CD4-positive, alpha-beta T cell treated with Interleukin-21 for 1 hour (primary cell): ENCODE measurements at places on chromosomes 7 and 10.

DNA sequence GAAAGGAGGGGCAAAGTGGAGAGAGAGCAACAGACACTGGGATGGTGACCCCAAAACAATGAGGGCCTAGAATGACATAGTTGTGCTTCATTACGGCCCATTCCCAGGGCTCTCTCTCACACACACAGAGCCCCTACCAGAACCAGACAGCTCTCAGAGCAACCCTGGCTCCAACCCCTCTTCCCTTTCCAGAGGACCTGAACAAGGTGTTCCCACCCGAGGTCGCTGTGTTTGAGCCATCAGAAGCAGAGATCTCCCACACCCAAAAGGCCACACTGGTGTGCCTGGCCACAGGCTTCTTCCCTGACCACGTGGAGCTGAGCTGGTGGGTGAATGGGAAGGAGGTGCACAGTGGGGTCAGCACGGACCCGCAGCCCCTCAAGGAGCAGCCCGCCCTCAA, 20.7 kb downstream of the PRSS2 start:
- DNase-seq: peak; percentile 19

GRCh38 chr7:134720091-134720935, 59.1 kb upstream of the CALD1 start:
- no peak for DNase-seq

- no peak for DNase-seq
Measured at GRCh38 chr7:1939434-1940401, 269.6 kb downstream of the ELFN1 start.

GRCh38 chr7:155097338-155097737, 27.2 kb downstream of the HTR5A start:
- no peak for DNase-seq

DNA sequence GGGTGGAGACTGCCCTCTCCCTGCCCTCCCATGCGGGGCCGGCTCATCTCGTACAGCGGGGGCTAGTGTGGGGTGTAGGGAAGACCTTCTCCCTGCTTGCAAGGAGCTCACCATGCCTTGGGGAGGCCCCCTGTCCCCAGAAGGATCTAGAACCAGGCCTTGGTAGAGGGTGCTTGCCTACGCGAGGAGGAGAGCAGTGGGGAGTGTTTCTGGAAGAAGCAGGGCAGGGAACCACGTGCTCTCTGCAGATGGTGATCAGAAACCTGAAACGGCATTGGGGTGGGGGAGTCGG, 2.7 kb downstream of the MAFK start:
- DNase-seq: no peak

GRCh38 chr10:114911052-114911711, 26.8 kb upstream of the TRUB1 start:
- no peak for DNase-seq

GRCh38 chr7:116984917-116985316, 31.6 kb downstream of the ST7 start:
- peak; percentile 54 for DNase-seq

GRCh38 chr7:30459591-30460245, 18.9 kb downstream of the NOD1 start:
- no peak for DNase-seq

DNA sequence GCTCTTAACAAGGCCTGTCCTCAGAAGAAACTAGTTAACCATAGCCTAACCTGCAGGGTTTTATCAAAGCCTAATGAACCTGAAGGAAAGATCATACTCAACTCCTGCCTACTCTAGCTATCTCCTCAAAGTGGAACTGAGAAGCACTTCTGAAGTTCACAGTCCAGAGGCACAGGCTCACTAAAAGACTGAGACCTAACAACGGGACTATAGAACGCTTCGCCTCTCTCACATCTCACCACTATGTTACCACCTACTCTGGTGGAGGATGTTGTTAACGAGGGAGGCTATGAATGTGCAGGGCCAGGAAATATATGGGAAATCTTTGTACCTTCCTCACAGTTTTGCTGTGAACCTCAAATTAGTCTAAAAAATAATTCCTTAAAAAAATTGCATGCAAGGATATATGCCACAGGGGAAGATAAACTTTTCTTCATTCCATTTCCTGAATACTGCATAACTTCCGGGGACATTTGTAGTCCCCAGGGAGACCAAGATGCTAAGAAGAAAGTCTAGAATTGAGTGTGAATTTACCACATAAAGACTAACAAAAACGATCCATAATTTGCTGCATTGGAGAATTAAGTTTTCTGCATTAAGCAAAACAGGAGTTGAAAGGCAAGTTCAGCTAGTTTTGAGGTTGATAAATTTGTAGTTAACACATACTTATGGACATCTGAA, 21.6 kb downstream of the LIPJ start:
- DNase-seq: no peak

DNA sequence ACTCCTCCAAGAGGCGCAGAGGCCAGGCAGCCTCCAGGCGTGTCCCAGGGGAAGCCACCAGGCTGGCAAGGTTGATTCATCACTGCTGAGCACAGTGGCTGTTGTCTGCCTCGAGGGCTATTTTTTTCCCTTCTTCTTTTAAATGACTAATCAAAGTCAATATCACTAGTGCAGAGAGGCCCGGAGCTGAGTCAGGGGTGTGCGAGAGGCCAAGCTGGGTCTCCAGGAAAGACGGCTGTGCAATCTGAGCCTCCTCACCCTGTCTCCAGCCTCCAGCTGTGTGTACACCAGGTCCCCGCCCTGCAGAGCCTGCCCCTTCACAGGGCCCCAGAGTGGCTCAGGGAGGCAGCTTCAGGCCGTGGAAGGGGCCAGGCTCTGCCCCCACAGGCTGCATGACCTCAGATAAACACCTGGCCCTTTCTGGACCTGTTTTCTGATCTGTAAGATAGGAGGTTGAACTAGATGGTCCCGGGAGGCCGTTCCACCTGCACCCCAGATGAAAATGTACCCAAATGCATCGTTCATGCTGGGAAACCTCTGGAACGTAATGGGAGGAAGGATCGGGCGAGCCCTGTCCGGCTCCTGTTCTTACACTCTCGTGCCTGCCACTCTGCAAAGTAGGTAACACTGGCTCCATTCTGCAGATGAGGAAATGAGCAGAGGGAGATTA, 3.7 kb downstream of the STX1A start:
- no peak for DNase-seq

DNA sequence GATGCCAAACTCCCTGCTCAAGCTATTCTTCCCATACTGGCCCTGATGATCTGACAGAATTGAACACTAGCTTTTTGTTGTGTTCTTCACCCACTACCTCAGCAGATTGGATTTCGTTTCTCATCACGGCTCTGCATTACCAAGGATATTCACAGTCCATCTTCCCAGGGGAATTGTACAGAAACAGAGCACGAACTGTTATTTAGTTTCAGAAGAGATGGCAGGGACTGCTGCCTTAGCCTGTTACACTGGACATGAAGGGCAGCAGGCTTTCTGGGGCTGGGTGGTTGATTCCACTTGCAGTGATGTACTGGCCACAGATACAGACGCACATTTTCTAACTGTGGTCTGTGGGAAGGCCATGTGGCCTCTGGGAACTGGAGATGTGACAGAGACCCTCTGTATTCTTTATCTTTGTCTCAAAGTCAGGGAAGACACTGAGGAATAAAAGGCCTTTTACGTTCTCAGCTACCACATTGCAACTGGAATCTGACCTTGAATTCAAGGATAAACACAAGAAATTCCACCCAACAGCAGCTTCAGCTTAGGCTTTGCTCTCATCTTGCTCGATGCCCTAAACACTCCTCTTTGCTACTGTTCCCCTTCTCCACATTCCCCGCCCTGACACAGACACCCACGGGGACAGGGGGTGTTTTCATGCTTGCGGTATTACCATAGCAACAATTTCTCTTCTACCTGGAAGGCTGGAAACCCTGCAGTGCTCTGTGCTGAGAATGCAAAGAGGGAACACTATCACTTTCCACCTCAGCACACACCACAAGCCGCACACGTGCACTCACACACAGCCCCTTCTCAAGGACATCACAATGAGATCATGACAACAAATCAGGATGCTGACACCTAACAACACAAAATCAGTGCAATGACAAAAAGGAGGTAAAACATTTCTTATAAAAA, 81.7 kb downstream of the RNF216 start:
- peak; percentile 86 for DNase-seq

DNA sequence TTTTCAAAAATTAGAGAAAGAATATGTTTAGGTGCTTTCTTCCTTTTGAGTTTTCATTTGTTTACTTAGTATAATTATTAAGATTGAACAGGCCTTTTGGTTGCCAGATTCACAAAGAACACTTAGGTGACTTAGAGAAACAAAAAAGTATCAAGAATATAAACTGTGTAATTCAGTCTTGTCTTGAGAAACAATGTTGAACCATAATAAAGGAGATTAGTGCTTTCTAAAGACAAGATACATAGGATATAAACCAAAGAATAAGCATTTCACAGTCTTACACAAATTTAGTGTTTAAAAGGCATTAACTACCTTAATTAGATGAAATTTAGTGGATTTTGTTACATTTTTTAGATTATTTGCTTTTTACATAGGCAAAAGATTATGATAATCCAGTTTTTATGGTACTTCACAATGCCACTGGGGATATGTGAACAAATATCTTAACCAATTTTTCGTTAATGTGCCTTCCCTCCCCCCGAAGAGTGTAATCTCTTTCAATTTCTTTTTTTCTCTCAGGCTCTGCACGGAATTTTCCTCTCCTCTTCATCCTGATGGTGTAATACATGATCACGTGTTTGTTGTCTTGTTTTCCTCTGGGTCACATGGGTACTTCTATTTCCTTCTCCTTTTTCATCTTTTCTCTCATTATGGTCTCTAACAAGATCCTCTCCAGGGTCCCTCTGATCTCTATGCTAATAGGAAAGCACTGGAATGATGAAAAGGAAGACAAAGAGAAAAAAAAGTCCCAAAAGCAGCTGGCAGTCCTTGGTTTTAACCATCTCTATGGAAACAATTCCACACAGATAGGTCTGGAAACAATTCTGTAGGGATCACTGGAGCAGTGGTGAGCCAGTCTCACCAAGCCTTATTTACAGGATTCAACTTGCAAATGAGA, 3.7 kb upstream of the HNRNPH3 start:
- no peak for DNase-seq

DNA sequence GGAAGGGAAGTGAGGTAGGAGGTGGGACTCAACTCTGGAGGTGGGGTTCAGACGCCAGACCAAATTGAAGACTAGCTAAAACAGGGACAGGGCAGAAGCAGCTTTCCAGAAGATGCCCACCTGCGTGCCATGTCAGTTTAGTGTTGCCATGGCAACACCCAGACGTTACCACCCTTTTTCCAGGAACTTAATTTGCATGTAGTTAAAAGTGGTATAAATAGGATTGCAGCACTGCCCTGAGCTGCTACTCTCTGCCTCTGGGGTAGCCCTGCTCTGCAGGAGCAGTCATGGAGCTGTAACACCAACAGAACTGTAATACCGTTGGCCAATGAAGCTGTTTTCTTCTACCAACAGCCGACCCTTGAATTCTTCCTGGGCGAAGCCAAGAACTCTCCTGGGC, 93.8 kb downstream of the PRKCQ start:
- no peak for DNase-seq
